ENCODE measurements at places on chromosomes 6 and 20.
A peak's percentile ranks its signal among the peaks of the same experiment; 100 is the strongest.

DNA sequence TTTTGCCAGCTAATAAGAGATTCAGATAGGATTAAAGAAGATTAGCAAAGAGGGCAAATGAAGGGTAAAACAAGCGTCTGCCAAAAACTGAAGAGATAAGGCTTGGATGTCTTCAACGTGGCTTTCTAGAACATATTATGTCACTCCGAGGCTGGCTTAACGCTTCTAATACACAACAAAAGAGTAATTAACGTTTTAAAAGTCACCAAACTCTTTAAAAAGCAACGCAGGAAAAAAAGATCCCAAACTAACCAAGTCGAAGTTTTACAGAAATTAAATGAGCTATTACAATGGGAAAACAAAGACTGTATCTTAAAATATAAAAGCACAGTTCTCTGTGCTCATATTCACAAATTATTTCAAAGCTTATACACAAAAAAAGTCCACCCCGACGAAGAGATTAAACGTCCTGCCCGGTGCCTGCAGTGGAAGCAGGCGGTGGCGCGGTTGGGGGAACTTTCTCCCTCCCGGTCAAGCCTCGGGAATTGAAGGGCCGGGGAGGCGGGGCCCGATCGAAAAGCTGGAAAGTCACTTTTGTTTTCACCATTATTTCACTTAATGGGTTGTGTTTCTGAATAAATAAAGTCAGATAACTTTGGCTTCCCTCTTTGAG is 1.2 kb downstream of the MAK start:
- no peak for DNase-seq

GRCh38 chr6:14339711-14340584 is 222.4 kb downstream of the CD83 start:
- no peak for DNase-seq

- DNase-seq, result no peak
Measured at GRCh38 chr6:154872542-154873114, 122.5 kb upstream of the TIAM2 start.

DNA sequence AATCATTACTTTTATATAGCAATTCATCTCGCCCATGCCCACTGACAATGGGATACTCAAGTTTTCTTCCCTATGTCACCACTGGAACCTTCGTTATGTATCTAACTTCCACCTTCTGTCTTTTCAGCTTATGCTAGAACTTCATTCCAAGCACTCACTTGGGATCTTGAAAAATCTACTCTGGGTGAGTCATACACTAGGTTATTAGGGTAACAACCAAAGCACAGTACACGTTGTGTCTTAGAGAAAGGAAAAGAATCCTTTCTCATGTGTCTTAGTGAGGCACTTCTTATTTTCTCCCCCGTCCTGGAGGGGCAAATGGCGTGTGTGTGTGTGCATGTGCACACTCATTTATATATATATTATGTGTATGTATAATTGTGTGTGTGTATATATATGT is 18.3 kb upstream of the FAM162B start:
- DNase-seq, result no peak

- no peak for DNase-seq
Measured at GRCh38 chr6:39892490-39893129, 41.7 kb downstream of the MOCS1 start.

DNA sequence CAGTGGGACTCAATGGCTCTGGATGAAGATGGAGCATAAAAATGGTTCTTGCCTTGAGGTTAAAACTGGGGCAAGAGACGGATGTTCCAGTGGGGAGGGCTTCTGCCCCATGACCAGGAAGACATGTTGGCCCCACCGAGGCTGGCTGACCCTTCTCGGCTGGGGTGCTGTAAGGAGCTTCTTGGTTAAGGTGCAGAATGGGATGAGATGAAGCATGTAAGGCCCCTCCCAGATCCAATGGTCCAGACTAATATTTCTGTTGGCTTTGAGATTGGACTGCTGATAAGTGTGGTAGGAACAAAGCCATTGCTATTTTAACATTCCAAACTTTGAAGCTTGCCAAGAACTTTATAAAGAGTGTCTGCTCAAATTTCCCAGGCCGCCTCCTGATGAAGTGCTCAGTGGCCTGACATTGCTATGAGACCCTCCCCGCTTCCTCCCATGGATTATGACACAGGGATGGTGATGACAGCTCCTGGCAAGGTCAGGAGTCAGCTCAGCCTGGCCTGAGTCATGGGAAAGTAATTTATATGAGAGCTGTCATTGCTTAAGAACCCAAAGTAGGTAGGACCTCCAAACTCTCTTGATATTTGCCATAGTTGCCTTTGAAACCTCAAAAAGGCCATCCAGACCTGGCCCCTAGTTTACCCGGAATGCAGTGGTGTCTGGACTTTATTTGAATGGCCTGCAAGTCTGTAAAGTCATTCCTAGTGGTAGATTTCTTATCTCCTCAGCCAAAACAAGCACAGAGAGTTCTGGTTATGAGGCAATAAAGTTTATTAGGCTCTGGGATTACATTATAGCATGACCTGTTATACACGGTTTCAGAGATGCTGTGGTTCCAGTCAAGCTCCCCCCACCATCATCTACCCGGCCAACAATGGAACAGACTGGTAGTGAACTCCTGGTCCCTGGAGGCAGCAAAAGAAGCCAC is 55.2 kb downstream of the TGM2 start:
- DNase-seq, result peak; percentile 52

DNA sequence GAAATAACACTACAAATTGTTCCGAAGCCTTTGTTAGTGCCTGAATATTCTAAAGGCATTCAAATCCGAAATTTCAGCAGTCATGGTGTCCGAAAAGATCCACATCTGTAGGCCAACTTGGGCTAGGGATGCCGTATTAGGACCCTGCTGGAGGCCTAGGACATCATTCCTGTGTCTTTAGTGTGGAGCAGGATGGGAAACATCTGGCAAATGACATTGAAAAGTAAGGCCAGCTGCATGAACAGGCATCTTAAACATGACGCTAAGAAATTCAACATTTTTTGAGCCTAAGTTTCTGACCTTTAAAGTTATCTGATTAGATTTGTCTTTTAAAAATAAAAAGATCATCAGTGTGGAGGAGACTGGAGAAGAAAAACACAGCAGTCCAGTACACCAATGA is 91.3 kb downstream of the MYLK4 start:
- DNase-seq, result no peak

- no peak for DNase-seq
Measured at GRCh38 chr6:35036059-35036827, 104.9 kb downstream of the TCP11 start.

DNA sequence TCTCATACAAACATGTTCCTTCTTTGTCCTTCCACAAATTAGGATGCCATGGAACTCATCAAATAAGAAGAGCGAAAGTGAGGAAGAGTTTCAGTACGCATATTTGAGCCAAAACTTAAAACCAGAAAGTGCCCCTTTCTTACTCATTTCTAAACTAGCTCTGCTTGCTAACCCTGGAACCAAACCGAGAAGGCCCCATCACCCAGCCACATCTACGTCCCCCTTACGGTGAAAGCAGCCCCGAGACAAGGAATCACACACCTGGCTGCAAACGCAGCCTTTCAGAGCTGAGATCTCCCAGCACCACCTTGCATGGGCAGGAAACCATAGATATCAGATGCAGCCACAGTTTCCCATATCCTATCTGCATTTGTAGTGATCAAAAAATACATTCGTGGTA is 28.5 kb downstream of the TRERF1 start:
- no peak for DNase-seq
